Activated gamma-delta T cell treated with anti-CD3 and anti-CD28 coated beads, Interleukin-2, amount 50 U/mL, for 16 hours (primary cell): ENCODE measurements at places on chromosomes 2 and 18.
A peak's percentile ranks its signal among the peaks of the same experiment; 100 is the strongest.

- no peak for DNase-seq
Observed at GRCh38 chr2:232723027-232723426, 25.9 kb downstream of the GIGYF2 start.

- DNase-seq: no peak
Observed at GRCh38 chr2:121890041-121890440, 134.6 kb downstream of the TSN start.

DNA sequence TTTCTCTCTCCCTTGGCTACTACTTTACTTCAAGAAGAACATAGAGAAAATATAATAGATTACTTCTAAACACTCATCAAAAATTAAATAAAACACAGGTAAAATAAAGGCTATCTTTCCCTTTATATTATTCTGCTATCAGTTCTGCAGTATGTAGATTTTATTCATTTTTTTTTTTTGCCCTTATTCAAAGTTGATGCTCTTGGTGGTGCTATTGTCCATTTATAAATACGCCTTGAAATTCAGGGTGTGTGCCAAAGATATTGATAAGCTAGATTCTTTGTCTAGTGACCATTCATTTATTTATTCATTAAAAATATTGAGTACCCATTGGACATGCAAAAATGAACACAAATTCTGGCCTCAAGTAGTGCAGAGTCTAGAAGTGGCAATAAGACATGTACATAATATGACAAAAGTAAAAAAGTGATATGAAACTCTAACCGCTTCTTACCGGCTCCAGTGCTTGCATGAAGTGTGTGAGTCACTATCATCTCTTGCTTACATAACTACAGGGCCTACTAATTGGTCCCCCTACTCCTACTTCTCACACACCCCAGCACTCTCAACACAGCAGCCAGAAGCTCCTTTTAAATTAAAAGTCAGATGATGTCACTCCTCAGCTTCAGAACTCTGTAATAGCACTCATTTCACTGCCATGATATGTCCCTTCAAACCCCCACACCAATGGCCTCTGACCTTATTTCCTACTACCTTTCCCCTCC lies 208.3 kb upstream of the FANCL start:
- no peak for DNase-seq

GRCh38 chr2:4247791-4248190 lies 544.4 kb downstream of the DCDC2C start:
- DNase-seq: no peak

GRCh38 chr2:218698885-218699284 lies 11.8 kb upstream of the TTLL4 start:
- no peak for DNase-seq

- no peak for DNase-seq
Observed at GRCh38 chr2:236136538-236136937, 31.6 kb downstream of the GBX2 start.

DNA sequence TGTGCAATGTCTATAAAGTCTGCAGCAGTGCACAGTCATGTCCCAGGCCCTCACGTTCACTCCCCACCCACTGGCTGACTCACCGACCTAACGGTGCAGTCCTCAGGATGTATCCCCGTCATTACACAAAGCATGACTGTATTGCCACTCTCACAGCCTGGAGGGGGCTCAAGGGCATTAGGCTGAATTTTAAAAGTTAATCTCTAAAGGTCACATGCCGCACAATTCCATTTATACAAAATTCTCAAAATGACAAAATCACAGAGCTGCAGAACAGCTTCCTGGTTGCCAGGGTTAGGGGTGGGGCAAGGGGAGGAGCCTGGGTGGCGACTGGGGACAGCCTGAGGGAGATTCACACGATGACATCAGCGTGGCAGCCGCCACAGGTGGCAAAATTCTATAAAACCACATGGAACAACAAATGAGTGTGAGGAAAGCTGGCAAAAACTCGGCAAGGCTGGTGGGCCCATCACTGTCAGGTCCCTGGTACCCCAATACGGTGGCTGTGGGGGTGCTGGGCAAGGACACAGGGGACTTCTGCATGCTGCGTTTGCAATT lies 97.6 kb downstream of the NDUFA10 start:
- DNase-seq: peak; percentile 47

DNA sequence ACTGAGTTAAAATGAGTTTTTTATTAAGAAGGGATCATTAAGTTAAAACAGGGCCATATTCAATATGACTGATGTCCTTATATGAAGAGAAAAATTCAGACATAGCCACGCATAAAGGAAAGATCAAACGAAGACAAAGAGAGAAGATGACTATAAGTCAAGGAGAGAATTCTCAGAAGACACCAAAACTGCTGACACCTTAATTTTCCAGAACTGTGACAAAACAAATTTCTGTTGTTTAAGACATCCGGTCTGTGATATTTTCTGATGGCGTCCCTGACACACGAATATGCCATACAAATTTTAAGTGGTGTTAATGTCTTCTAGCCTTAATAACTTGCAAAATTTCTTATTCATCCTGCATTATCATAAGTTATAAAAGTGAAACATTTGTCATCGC lies 1325.2 kb upstream of the DDX18 start:
- no peak for DNase-seq

DNA sequence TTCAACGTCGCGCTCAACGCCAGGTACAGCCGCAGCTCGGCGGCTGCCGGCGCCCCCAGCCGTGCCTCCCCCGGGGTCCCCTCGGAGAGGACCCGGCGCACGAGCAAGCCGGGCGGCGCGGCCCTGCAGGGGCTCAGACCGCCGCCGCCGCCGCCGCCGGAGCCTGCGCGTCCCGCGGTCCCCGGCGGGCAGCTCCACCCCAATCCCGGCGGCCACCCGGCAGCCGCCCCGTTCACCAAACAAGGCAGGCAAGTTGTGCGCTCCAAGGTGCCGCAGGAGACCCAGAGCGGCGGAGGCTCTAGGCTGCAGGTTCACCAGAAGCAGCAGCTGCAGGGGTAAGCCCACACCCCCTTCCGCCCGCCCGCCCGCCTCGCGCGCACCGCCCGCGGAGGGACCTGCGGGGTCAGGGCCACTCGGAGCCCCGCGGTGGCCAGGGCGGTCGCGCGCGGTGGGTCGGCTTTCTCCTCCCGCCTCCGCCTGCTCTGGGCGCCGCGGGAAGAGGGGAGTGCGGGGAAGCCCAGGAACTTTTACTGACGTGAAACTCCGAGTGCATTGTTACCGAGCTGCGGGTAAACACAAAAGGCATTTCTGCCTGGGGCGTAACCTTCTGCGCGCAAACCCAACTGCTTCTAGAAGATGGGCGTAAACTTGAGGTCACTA lies 861 bp downstream of the LTBP1 start:
- DNase-seq: no peak

GRCh38 chr18:394262-394986 lies 106.1 kb downstream of the COLEC12 start:
- no peak for DNase-seq

GRCh38 chr2:199441759-199442158 lies 16.0 kb downstream of the SATB2 start:
- DNase-seq: no peak

DNA sequence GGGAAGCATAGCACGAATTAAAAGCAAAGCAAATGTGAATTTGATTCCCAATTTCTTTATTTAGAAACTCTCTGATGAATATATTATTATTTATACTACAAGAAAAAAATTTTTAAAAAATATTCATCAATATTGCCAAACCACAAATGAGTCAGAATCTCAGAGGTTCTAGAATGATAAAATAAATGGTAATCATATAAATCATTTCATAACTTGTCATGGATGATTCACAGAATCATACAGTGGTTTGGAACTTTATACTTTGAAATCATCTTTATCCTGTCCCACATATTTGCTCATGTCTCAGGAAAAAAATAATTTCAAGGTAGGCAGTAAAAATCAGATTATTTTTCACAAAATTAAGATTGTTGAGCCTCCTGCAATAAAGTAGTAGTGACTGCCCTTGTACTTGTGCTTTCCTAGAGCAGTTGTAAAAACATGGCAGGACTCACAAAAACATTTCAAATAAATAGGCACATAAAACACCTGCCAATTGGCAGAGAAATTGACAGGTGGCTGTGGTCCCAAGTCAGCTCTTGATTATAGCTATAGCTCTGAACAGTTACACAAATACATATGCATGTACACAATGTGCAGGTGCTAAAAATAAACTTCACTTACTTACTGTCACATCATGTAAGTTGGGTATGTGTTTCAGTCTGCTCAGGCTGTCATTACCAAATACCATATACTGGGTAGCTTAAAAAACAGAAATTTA lies 273.9 kb upstream of the SESTD1 start:
- no peak for DNase-seq

- no peak for DNase-seq
Observed at GRCh38 chr18:36655074-36655473, 173.7 kb downstream of the TPGS2 start.

DNA sequence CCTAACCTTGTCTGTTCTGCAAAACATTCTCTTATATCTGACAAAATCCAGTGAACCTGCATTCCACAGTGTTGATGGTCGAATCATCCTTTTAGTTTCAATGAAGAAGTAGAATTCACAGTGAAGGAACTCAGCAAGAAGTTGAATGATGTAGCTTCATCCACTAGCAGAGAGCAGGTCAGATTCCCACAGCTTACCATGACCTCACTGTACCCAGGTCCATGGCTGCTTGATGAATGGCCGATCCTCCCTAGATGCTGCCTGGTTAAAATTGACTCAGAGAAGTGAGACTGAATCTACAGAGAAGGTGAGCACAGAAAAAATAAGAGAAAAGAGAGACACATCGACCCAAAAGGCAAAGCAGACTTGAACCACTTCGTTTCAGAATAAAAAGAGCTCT lies 906.0 kb upstream of the CHAC2 start:
- no peak for DNase-seq

- DNase-seq: no peak
Observed at GRCh38 chr18:13791181-13791580, 32.8 kb upstream of the MC5R start.

DNA sequence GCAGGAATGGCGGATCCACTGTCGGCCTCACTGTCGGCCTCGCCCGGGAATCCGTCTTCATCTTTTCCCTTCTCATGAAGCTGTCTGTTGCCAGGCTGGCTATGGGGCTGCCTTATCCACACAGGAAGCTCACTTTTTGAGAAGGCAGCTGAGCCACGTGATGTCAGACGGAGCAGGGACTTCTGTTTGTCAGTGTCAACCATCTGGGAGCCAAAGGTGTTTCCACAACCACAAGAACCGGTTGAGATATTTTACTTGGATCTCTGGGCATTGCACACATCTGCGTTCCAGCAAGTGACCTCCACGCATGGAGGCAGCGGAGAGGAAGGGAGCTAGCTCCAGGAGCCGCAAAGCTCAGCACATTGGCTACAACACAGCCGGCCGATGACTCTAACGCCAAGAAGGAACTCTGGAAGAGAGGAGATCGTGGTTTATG lies 27.4 kb upstream of the TAF1B start:
- DNase-seq: no peak

DNA sequence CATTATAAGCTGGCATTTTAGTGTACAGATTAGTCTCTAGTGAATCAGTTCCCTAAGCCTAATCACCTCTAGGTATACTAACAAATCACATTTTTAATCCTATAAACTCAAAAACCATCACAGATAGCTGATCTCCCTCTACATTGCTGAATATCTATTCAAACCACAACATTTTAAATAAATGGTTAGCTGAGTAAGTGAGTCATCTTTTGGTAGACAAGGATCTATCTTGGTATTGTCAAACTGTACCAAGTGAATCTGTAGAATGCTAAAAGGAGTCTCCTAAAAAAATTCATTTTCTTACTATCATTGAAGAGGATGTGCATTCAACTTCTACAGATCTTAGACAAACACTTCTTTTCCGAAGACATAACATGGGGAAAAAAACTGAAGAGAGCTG lies 40.7 kb downstream of the INO80D start:
- no peak for DNase-seq

DNA sequence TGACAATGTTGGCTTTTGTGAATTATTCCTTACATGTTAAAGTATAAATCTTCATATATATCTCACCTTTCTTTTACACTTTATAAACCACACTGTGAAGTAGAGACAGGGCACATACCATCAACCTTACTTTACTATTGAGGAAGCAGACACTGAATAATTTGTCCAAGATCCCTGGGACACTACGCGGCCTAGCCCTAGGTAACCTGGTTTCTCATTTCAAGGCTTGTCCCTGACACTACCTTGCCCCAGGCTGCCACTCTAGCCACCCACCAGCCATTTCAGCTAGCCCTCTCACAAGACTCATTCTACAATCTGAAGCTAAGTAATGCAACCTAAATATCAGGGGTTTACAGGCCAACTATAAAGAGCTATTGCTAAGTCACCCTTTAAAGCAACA lies 26.7 kb downstream of the CCDC93 start:
- DNase-seq: no peak

- DNase-seq: no peak
Observed at GRCh38 chr2:143262389-143262788, 133.2 kb downstream of the ARHGAP15 start.

GRCh38 chr18:80067897-80068296 lies 33.7 kb downstream of the RBFA start:
- no peak for DNase-seq

- no peak for DNase-seq
Observed at GRCh38 chr18:45689396-45689795, 34.6 kb upstream of the SLC14A1 start.

DNA sequence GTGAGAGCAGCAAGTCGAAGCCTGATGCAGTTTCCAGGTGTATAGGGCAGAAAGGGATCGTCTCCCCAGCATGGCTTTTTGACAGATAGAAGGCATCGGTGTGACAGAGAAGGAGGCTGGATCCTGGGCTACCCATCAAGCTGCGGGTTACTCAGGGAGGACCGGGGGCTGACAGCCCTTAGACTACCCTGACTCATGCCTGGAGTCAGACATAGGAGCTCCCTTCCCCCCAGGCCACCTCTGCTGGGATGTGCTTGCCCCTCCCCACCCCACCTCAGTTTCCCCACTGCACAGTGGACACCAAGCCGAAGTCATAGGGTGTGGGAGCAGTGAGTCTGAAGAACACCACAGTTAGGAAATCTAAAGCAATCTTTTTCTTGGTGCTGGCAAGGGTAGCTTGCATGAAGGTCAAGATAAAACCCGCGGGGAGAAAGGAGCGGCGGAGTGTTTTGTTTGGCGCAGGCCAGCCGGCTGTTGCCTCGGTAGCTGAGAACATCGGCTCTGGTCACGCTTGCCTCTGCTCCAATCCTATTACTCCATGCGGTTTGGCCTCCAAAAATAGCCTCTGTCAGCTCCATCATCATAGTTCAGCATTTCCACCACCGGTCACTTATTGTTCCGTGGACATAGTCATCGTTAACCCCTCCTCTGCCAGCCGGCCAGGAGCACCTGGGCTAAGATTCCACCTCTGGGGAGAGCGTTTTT lies 169.2 kb upstream of the GLI2 start:
- DNase-seq: no peak

DNA sequence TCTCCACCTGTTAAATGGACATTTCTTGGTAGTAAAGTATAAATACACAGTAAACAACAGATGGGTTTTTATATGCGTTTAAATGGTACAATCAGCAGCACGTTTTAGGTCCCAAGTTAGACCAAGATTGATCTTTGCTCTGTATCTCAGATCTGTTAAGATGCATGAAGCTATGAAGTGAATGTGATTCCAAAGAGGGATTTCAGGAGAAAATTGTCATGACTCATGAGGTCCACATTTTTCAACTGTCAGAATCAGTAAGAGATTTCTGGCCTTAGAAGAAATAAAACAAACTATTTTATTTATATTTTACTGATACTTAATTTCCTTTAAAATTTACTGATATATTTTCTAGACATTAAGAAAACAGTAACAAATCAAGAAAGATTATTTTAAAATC lies 142.7 kb downstream of the EML6 start:
- DNase-seq: no peak
